Stimulated activated CD4-positive, alpha-beta T cell treated with anti-CD3 and anti-CD28 coated beads, Interleukin-1b, Interleukin-23, amount 100 ng/mL, for 48 hours (primary cell): ENCODE measurements at places on chromosomes 11 and 22.

- DNase-seq = no peak
These were observed 313.9 kb downstream of the ST3GAL4 start for GRCh38 chr11:126669416-126669815.

GRCh38 chr11:26632691-26633159, 60.7 kb upstream of the MUC15 start:
- DNase-seq = no peak

DNA sequence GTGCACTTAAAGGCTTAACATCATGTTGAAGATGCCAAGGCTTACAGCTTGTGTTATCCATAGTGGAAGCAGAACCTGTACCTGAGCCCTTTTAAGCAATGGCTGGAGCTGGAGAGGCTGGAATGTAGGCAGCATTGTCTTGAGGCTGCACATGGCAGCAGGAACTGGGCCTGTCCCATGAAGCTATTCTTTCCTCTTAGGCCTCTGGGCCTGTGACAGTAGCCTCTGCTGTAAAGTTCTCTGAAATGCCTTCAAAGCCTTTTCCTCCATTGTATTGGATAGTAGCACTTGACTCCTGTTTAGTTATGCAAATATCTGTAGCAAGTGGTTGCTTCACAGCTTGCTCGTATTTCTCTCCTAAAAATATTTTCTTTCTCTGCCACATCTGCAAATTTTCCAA, 127.4 kb upstream of the ANO5 start:
- no peak for DNase-seq

GRCh38 chr11:115522302-115522701, 18.1 kb upstream of the CADM1 start:
- DNase-seq = no peak

DNA sequence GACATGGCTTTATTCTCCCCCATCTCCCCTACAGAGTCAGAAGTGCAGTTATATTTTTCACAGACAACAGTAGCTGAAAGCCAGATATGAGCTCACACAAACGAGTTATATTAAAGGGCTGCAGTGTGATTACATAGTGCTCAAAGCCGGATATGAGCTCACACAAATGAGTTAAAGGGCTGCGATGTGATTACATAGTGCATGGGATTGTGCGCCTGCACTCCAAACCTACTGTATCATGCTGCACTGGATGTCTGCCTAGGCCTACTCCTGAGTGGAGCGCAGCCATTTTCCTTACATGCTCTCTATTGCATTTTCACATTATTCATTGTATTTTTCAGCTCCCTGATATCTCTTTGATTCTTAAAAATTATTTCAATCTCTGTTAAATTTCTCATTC, 414.6 kb upstream of the LARGE1 start:
- no peak for DNase-seq

DNA sequence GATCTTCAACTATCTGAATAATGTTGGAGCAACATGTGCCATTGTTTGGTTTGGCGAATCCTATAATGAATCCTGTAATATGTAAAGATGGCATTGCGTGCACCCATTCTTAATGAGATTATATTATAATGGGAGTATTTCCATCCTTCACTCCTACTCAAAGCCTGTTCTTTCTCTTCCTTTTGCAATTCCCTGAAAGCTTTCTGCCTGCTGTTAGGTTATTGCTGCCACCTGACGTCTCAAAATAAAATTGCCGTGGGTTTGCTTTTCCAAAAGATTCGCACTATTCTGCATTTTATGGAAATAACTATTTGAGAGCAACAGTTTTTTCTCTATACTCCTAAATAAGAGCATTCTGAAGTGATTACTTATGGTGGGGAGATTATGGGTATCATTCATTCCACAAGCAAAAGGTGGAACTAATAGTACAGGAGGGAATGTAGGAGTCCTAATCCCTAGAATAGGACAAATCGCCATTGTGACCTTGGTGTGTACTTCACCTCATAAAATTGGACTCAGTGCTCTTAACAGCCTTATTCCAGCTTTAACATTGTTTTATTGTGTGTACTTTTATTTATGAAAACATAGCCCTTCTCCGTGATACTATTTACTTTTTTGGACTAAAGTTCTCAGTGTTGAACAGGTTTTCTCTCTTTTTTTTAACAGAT, 69.6 kb upstream of the ALKBH3 start:
- DNase-seq = no peak

DNA sequence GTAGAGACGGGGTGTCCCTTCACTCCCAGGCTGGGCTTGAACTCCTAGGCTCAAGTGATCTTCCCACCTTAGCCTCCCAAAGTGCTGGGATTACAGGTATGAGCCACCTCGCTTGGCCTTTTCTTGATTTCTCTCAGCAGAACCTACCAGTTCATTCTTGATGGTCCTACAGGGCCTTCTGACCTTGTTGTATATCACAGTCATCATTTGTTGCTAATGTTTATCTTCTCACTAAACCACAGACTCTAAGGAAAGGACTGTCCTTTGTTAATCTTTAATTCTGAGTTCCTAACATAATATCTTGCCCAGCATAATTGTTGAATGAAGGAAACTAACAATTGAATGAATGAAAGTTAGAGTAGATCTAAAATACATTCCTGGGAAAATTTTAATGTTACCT, 22.0 kb upstream of the ZC3H12C start:
- DNase-seq = no peak

DNA sequence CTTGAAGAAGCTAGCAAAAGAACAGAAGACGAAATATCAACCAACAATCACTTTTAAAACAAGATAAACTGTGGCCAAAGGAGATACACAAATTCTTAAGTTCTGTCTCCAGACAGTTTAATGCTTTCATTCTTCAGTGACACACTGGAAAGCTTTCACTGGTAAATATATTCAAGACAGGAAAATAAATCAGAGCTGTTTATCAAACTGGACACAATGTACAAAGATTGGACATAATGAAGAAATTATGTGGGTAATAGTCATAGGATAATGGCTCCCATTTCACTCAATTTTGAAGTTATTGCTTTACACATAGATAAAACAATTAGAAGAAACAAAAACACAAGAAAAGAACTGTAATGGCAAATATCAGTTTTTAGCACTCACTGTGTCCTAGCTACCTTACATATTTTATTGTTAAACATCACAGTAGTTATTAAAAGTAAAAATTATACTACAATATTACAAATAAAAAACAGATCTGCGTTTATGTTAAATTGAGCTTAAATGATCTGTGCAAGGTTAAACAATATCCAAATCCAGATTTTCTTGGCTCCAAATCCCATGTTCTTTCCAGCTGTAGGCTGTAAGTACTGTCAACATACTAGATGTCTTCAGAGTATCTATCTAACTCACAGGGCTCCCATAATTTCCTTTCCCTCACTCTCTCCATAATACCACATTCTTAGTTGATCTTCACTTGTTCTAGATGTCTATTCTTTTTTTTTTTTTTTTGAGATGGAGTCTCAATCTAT, 38.6 kb upstream of the NOX4 start:
- DNase-seq = no peak

DNA sequence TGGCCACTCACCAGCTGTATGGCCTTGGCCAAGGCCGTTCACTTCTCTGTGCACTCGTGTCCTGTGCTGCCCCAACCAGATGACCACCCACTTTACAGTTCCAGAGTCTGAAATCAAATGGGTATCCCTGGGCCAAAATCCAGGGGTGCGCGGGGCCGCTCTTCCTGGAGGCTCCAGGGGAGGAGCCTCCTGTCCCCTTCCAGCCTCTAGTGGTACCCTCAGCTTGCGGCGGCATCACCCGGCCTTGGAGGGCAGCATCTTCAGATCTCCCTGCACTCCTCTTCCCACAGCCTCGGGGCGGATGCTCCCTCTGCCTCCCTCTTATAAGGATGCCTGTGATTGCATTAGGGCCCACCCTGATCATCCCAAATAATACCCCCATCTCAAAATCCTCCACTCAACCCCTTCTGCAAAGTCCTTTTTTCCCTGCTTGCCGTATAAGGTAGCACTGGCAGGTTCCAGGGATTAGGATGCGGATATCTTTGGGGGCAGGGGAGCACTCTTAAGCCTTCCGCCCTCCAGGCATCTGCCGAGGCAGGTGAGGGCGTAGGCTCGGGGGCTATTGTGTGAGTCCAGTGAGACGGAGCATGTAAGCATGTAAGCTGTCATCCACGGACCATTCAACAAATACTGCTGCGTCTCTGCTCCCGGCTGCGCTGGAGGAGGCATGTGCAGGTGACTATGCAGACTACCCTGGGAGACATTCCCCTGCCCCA, 24.4 kb upstream of the SHISAL1 start:
- DNase-seq = no peak

DNA sequence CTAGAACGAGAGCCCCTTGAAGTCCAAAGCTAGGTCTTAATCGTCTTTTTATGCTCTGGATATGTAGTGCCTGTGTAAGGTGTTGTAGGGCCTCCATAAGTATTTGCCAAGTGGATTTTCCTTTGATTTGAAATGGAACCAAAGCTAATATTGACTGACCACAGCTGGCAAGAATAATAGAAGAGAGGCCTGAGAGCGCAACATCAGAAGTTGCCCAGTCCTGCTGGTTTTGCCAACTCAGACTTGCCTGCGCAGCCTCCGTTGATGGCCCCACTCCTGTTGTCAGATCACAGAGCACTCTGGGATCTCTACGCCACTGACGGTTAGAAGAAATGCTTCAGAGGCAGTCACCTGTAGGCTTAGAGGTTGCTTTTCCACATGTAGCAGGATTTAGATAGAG, 251.2 kb downstream of the TENM4 start:
- no peak for DNase-seq

GRCh38 chr11:32279672-32280071, 155.7 kb downstream of the WT1 start:
- no peak for DNase-seq

DNA sequence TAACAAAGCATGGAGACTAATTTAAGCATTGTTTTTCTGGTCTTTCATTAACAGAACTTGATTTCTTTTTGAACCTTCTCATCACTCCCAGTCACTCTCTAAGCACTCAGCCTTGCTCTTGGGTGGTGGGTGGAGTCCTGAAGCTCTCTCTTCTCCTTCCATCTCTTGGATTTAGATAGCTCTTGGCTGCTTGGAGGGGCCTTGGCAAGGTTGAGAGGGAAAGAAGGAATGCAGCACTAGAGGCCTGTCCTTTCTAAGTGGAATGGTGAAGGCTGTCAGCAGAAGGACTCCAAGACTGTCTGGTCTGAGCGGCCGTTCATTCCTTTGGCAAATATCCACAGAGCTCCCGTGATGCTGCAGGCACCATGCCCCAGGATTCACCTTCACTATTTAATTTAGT, 168.6 kb upstream of the E2F8 start:
- no peak for DNase-seq
